ENCODE measurements at places on chromosomes 13 and 19. TPM values are rescaled to one million over a fixed set of nuclear protein-coding genes. Genes with fewer than 3 reads are reported as not detected.

The ZNF628 gene
- total RNA-seq, result 6.6 TPM

The KLK4 gene
- total RNA-seq, result not detected

The RINL gene
- total RNA-seq, result 2.6 TPM

The CD79A gene
- total RNA-seq, result 0.92 TPM

The ZNF763 gene
- total RNA-seq, result not detected

The LRG1 gene
- 0.06 TPM for total RNA-seq

The DBP gene
- 1.7 TPM for total RNA-seq

The ADM5 gene
- 5.7 TPM for total RNA-seq
